Stimulated activated CD4-positive, alpha-beta T cell treated with anti-CD3 and anti-CD28 coated beads, Interleukin-1b, Interleukin-23, amount 100 ng/mL, for 1 hour (primary cell): ENCODE measurements at places on chromosomes 3 and 15.

DNA sequence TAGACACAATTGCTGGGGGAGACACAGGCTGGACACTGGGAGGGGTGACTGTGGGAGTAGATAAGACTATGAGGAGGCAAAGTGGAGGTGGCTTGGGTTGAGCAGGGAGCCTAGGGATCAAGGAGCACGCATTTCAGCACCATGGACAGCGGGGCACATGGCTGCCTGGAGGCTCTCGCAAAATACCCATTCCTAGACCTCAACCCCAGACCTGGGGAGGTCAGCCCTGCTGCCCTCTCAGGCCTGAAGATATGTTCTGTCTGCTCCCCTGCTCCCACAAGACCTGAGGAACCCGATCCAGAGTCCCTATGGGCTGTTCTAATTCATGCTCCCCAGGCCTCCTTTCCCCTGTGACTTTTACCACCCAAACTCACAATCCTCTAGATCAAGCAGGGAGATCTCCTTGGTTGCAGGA is 16.0 kb upstream of the CPEB1 start:
- no peak for DNase-seq

DNA sequence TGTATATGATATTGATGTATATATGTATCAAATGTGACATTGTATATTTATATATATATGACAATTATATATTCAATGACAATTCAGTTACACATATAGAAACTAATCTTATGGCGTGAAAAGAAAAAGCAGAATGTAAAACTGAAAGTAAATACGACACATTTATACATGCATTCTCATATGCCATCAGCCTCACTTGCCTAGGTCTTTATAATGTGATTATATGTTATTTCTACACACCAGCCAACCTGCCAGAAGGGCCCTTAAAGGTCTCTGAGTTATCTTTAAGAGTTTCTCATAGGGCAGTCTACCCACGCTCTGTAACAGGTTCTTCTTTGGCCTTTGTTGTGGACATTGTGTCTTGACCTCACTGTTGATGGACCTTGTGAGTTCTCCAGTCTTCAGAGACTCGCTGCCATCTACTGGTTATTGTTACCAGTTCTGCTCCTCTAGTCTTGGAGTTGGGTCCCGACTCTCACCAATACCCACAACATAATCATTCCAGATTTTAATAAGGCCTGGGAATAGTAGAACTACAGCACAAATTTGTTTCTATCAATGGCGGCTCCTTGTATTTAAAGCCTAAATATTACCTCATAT is 371.5 kb upstream of the GOLIM4 start:
- DNase-seq: no peak

DNA sequence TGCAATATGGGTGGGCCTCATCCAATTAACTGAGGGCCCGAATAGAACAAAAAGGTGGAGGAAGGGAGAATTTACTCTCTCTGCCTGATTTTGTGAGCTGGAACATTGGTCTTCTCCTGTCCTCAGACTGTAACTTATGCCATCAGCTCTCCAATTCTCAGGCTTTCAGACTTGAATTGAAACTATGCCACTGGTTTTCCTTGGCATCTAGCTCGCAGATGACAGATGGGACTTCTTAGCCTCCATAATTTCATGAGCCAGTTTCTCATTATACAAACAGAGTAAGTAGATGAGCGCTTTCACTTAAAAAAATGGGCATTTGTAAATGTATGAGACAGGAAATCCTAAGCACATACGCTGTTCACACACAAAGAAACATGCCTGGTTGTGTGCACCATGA is 8.7 kb upstream of the PTX3 start:
- no peak for DNase-seq

GRCh38 chr3:11724615-11725339 is 81.1 kb upstream of the VGLL4 start:
- no peak for DNase-seq

GRCh38 chr15:43253431-43254403 is 13.0 kb downstream of the TGM5 start:
- DNase-seq: no peak

DNA sequence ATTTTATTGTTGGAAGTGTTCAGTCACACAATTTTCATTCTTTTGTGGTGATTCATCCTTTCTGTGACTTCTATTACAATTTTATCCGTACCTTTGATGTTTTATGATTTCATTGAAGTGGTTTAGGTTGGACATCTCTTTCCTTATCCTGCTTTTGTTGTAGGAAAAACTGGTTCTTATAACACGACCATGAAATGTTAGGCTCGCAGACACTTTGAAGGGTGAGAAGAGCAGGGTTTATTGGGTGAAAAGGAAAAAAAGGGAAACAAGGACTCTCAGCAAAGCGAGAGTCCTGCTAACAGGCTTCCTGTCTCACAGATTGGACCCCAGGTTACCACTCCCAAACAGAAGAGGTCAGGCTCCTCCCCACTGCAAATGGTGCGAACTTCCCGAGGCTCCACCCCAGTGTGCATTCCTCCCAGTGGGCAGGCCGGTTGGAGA is 257.4 kb downstream of the STXBP5L start:
- DNase-seq: no peak
